Activated CD4-positive, alpha-beta T cell treated with anti-CD3 and anti-CD28 coated beads, Interleukin-10, Interleukin-2, amounts not matched to agents 100 ng/mL and 50 ng/mL, durations not matched to agents 16 hours and 8 hours (primary cell): ENCODE measurements at places on chromosomes 4 and X.

- DNase-seq = no peak
Observed at GRCh38 chr4:87235020-87235671, 14.7 kb upstream of the KLHL8 start.

DNA sequence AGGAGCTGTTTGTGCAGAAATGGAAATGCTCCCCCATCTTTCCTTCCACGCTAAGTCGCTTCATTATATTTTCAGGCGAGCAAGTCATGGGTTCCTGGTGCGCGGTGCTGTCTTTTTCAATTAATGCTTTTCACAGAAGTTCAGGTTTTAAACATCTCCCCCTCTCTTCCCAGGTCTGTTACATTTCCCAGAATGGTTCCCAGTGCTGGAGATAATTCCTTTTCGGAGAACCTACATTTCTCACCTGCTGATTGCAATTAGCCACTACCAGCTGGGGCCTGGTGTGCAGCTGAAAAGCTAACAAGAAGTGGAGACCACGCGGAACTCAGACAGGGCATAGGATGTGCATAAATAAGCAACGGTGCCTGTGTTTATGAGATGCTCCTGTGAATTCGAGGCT lies 217.8 kb downstream of the MID1IP1 start:
- no peak for DNase-seq

DNA sequence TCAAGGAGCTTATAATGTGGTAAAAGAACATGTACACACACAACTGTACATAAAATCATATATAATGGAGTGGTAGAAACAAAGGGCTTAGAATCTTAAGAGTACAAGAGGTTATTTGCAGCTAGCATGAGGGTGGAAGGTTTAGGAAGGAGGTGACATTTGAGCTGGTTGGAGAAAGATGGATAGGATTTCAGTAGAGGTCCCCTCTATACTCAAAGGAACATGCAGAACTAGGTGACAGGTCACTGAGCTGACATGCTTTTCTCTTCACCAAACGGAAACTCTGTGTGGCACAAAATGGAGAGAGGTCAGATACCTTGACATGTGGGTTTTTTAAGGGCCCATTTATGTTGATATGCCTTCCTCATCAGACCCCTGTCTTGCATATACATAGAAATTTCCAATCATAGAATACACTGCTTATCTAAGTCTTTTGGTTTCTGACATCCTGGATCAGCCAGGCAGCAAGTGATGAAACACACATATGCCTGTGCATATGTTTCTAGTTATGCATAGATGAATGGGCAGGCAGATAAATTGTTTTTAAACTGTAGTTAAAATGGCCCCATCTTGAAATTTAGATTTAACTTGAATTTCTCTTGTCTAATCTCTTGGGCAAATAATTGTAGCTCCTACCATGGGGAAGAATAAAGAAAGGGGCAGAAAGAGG lies 29.3 kb downstream of the CLCN5 start:
- no peak for DNase-seq

DNA sequence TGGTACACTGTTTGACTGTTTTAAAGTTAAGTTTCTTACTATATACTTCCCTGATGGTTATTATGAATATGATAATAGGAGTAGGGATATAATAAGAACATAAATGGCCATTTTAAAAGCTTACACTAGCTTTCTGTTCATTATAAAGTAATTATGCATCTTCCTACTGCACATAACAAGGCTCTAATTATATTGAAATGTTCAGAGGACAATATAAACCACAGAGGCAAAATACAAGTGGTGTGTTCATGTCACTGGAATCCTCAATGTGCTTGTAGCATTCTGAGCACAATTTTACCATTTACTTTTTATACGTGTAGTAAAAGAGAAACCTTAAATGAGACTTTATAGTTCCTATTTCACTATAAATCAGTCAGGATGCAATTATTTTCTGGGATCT lies 268.3 kb downstream of the TMA16 start:
- no peak for DNase-seq

- DNase-seq = no peak
Observed at GRCh38 chr4:137892134-137892533, 350.0 kb downstream of the SLC7A11 start.

DNA sequence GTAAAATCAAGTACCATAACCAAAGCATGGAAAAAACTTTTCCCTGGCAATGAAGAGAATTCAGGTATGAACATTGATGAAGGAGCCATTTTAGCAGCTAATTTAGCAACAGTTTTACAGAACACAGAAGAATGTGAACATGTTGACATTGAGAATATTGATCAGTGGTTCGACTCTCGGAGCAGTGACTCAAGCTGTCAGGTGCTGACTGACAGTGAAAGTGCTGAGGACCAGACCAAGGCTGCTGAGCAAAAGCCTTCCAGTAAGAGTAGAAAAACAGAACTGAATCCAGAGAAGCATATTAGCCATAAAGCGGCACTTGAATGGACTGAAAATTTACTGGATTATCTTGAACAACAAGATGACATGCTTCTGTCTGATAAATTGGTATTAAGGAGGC lies 2.8 kb downstream of the TIGD2 start:
- DNase-seq = peak; percentile 53

GRCh38 chrX:110675886-110676285 lies 119.7 kb downstream of the CHRDL1 start:
- no peak for DNase-seq

DNA sequence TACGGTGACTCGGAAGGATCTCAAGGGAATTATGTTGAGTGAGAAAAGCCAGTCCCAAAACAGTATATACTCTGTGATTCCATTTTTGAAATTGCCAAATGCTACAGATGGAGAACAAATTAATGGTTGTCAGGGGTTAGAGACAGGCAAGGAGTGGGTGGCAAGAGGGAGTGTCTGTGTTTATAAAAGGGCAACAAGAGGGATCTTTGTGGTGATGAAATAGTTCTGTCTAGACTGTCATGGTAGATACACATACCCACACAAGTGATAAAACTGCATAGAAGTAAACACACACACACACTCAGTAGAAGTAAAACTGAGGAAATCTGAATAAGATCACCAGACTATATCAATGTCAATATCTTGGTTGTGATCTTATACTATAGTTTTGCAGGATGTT lies 92.7 kb downstream of the CD99L2 start:
- no peak for DNase-seq

GRCh38 chrX:129984111-129984958 lies 1.9 kb downstream of the BCORL1 start:
- peak; percentile 17 for DNase-seq

- no peak for DNase-seq
Observed at GRCh38 chr4:146415829-146416228, 105.9 kb downstream of the SLC10A7 start.
